ENCODE measurements at places on chromosomes 6 and 20.

GRCh38 chr6:138032571-138032970 is 74.6 kb downstream of the PERP start:
- no peak for DNase-seq

- peak; percentile 43 for DNase-seq
These were observed 296.5 kb downstream of the THBS2 start for GRCh38 chr6:168956884-168957730.

DNA sequence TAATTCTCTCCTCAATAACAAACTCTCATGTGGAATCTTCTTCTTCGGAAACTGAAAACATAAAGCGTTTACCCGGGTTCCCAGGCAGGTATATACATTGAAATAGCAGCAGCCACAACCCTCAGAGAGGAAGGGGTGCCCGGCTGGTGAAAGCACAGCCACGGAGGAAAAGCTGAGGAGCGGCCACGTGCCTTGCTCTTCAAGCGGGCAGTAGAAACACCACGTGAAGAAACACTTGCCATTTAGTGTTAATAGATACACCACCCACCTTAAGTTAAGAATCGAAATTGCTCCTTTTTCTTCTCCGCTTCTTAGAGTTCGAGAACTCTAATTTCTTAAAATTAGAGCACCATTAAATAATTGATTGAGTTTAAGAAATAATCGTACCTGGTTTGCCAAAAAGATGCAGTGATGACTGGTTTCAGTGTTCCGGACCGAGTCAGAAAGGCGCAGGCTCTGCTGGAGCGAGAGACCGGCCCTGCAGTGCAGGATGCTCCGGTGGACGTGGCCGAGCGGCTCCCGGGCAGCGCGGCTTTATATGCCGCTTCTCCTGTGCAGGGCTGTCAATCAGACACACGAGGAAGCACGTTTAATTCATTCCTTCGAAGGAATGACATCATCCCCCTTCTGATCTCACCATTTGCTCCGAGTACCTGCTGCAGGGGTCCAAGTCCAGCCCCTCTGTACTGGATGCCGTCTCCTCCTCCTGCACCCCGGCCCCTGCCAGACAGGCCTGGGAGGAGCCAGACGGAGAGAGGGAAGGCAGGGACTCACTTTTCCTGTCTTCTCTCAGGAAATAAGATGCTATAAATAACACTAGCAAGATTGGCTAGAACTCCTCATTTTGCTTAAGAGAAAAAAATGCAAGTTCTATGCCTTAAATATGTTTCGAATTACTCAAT is at the start of gene THBS2:
TSS of gene THBS2 (minus strand) at position 510 of the 902 bp plus-strand sequence. CDS start 3,062 bp downstream, outside the sequence.
- DNase-seq = no peak

DNA sequence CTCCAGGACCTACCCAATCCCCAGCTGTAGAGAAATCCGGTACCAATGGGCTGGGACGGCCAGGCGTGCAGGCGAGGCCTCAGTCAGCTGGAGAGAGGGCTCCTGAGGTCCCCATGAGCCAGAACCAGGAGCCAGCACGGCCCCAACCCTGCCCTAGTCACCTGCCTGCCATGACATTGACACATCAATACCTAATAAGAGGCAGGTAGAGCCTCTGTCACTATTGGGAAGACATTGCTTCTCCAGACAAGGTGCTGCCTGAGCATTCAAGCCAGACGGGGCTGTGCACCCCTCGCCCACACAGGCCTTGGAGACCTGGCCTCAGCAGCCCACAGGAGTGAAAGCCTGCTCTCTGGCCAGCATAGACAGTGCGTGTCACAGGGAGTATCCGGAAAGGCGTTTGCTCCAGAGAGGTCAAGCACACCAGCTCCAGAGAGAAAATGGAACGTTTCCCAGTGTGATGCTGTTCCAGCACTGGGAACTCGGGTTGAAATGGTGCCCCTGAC is 3.5 kb downstream of the DLL1 start:
- no peak for DNase-seq

- DNase-seq = no peak
These were observed 734.9 kb upstream of the FLRT3 start for GRCh38 chr20:15072316-15072715.

GRCh38 chr6:142408409-142408808 is 106.6 kb downstream of the ADGRG6 start:
- no peak for DNase-seq

DNA sequence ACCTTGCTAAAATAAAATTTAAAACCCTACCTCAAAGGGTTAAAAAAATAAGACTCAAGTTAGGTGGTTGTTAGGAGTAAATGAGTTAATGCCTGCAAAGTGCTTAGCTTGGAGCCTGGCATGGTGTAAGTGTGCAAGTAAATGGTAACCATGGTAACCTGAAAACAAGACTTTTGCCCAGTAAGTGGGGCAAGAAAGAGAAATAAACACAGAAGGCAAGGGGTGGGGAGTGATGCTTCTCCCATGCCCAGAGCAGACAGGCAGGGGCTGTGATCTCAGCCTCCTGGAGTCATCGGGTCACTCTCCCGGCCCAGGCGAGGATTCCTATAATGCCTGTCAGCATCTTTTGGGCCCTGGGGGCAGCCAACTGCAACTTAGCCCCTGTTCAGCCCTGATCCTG is 59.2 kb upstream of the SLC32A1 start:
- DNase-seq = no peak

DNA sequence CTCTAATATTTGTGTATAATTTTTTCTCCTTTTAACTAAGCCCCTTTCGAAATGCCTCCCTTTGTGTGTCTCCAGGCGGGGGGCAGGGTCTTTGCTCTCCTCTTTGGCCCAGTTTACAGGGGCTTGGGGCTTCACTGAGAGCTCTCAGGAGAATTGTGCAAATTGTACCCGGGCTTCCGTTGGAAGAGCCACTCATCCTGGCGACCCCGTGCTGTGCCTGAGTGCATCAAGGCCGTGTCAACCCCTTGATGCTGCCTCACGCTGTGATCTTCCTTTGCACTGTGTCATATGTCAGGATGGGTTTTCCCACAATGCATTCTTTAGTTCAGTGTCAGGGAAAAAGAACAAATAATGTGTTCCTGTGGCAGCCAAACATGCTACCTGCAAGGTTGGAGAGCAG is 118.0 kb upstream of the POU3F2 start:
- DNase-seq = peak; percentile 36

DNA sequence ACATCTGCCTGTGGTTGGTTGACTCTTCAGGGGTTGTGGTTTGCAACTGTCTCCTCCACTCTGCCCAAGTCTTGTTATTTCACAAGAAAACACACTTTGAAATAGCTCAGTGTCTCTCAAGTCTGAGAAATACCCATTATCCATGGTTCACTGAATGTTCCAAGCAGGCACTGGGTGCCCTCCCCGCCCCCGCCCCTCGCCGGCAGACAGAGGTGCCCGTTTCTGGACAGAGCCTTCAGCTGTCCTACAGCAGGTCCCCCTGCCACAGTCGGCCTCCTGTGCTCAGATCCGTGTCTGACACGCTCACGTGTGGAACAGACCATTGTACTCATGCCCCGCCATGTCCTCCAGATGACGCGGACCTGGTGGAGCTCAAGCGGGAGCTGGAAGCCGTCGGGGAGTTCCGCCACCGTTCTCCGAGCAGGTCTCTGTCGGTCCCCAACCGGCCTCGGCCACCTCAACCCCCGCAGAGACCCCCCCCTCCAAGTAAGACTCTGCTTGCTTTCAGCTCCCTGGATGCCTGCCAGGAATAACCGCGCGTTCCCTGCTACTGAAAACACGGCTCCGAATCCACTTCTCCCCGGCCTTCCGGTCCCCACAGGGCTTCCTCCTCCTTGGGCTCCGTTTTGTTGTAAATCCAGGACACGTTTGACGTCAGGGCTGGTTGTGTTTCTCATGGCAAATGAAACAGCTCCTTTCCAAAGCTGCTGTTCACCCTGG is 81.4 kb downstream of the SERAC1 start:
- no peak for DNase-seq

DNA sequence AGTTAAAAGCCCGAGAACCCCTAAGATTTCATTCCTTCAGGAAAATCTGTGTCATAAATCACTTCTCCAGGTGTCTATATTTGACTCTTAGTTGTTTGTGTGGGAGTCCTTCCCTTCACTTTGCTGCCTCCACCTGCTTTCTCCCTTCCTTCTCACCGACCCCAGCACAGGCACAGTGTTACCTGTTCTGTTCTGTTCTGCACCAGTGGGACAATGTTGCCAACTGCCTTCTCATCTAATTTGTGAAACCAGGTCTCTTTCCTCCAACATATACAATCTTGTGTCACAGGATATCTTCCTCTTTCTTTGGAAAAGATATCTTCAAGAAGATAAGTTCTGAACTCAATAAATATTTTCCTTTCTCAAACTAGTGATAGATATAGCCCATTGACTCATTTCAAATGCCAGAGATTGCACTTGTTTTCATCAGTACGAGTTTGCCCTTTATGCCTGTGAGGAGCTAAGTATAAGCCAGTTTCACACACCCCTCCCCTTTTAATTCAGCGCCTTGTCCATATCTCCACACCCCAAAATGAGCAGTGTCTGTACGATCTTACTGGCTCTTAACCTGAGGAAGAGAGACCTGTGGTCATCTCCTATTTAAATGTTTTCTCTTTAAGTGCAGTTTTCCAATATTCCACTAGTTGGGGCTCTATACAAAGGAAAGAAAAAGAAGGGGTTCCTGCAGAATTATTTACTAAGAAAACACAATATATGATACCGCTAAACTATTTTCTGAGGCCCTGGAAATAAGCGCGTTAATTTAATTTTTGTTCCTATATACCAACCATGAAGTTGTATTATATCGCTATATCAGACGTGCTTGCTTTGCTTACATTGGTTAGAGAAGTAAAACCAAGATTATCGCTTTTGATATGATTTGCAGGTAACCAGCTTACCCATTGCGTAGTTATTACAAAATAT is 81.6 kb upstream of the PREP start:
- DNase-seq = peak; percentile 39

DNA sequence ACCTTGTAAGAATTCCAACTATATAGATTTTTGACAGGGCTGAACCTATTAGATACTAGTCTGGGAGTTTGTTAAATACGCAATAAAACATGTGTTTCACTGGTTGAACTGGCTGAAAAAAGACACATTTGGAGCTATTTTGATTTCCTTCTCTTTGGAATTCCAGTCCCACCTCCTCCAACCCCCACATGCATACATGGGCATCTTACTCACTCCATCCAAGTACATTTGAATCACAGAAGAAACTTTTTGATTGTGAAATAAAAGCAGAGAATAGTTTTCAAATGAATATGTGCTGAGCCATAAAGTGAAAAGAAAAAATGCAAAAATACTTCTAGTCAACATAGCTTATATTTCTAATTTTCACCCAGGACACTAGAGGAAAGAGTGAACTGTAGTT is 33.9 kb upstream of the STXBP5 start:
- no peak for DNase-seq

DNA sequence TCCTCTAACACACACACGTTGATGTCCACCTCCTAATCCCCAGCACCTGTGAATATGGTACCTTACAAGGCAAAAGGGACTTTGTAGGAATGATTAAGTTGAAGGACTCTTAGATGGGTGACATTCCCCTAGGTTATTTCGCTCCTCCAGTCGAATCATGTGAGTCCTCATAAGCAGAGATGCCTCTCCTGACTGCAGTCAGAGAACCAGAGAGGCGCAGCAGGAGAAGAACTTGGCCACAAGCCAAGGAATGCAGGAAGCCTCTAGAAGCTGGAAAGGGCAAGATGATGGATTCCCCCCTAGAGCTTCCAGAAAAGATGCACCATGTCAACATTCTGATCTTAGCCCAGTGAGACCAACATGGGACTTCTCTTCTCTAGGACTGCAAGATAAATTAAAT is 133.1 kb upstream of the PTPRT start:
- peak; percentile 23 for DNase-seq

GRCh38 chr6:12654514-12654913 is 62.1 kb upstream of the PHACTR1 start:
- no peak for DNase-seq

GRCh38 chr6:142913511-142914047 is 31.4 kb downstream of the HIVEP2 start:
- DNase-seq = no peak

GRCh38 chr6:125377621-125378020 is 75.9 kb upstream of the HDDC2 start:
- no peak for DNase-seq

GRCh38 chr6:129644567-129645015 is 65.4 kb downstream of the ARHGAP18 start:
- DNase-seq = no peak

- no peak for DNase-seq
These were observed 46.0 kb downstream of the E2F3 start for GRCh38 chr6:20447581-20448132.

- DNase-seq = no peak
These were observed 62.7 kb downstream of the FOXC1 start for GRCh38 chr6:1672379-1672778.

- peak; percentile 66 for DNase-seq
These were observed 39.0 kb downstream of the MAS1 start for GRCh38 chr6:159929819-159930218.

GRCh38 chr6:144601221-144601620 is 316.1 kb downstream of the UTRN start:
- DNase-seq = no peak

GRCh38 chr6:7106215-7106751 is 1.5 kb upstream of the RREB1 start:
- no peak for DNase-seq

Data from NCI-H510A treated with DMSO at 0.1 percent for 48 hours (cell line).